ENCODE measurements at places on chromosomes 7 and 10.

DNA sequence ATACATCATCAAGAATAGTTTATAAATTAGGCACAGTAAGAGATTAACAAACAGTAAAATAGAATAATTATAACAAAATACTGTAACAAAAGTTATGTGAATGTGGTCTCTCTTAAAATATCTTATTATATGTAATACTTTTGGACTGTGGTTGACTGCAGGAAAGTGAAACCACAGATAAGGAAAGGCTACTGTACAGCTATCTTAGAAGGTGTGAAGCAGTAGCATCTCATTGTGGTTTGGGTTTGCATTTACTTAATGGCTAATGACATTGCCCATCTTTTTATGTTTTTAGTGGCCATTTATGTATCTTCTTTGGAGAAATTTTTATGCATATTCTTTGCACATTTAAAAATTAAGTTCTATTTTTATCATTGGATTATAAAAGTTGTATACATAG lies 296.4 kb upstream of the MAGI2 start:
- no peak for DNase-seq

GRCh38 chr10:16787361-16787791 lies 29.8 kb downstream of the RSU1 start:
- peak; percentile 42 for DNase-seq

DNA sequence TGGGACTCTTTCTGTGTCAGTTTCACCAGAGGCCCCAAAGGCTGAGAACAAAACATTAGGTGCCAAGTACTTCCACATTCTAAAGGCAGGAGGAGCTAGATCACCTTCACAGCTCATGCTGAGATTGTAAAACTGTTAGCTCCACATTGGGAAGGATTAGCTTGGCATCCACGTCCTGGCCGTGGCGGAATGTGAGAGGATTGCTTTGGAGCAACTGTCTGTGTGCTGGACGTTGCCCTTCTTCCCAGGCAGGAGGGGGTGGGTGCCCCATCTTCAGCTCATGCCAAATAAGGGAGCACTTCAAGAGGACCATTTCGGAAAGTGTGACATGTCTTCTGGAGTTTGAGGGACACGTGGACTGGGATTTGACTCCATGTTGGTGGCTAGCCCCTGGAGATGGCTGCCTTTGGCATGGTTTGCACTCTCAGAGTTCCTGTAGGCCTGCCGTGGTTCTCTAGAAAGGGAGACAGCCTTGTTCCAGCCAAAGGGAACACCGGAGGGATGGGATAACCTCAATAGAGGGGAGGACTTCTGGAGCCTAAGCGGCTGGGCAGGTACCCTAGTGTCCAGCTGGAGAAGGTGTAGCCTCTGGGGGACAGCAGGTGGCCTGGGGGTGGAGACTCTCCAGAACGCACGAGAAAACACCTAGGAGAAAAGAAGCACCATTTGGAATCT lies 19.9 kb upstream of the FMC1 start:
- no peak for DNase-seq

- no peak for DNase-seq
Measured at GRCh38 chr7:108145401-108145800, 15.2 kb upstream of the LAMB4 start.

DNA sequence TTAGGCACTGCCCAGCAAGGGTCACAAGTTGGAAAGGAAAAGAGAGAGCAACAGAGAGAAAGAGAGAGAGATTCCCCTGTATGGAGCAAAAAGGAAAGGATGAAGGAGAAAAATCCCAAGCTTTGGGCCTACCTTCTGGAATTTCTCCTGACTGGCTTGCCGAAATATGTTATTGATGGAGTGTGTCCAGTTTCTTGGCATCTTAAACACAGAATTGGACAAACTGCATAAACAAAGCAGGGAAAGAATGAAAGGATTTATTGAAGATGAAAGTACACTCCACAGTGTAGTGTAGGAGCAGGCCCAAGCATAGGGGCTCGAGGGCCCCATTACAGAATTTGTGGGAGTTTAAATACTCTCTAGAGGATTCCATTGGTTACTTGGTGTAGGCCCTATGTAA lies 627.8 kb upstream of the CNTNAP2 start:
- no peak for DNase-seq
